Spinal cord (tissue), 10 donors: ENCODE measurements at places on chromosomes 12 and 14. TPM values are rescaled to one million over a fixed set of nuclear protein-coding genes. Genes with fewer than 3 reads are reported as not detected.

The GSC gene
- polyA plus RNA-seq: not detected

The MORN3 gene
- polyA plus RNA-seq: 6.1 TPM

The SLC6A15 gene
- 23.4 TPM for polyA plus RNA-seq

The NPC2 gene
- 92.5 TPM for polyA plus RNA-seq

The SELPLG gene
- 18.2 TPM for polyA plus RNA-seq

The ZDHHC22 gene
- 45.4 TPM for polyA plus RNA-seq

The MEG3 gene
- 784 TPM for polyA plus RNA-seq

The HOXC5 gene
- polyA plus RNA-seq: 16.3 TPM

The RFLNA gene
- polyA plus RNA-seq: 20.0 TPM

The TCL1B gene
- not detected for polyA plus RNA-seq

The FOXN4 gene
- 1.4 TPM for polyA plus RNA-seq

The BIN2 gene
- polyA plus RNA-seq: 6.0 TPM

The ABHD4 gene
- polyA plus RNA-seq: 75.1 TPM

The NEUROD4 gene
- polyA plus RNA-seq: 1.1 TPM

The KRT78 gene
- not detected for polyA plus RNA-seq

The LRTM2 gene
- polyA plus RNA-seq: 7.4 TPM

The ARHGEF40 gene
- 98.9 TPM for polyA plus RNA-seq

The AQP2 gene
- polyA plus RNA-seq: 0.47 TPM

The FAM181A gene
- polyA plus RNA-seq: 11.8 TPM

The TCL1A gene
- polyA plus RNA-seq: 0.95 TPM

The CLEC4D gene
- not detected for polyA plus RNA-seq

The RNF212B gene
- polyA plus RNA-seq: not detected

The OTX2 gene
- not detected for polyA plus RNA-seq

The MUCL1 gene
- polyA plus RNA-seq: not detected
